ENCODE measurements at places on chromosomes 4 and X.

GRCh38 chr4:4558881-4559280, 17.0 kb upstream of the STX18 start:
- no peak for DNase-seq

DNA sequence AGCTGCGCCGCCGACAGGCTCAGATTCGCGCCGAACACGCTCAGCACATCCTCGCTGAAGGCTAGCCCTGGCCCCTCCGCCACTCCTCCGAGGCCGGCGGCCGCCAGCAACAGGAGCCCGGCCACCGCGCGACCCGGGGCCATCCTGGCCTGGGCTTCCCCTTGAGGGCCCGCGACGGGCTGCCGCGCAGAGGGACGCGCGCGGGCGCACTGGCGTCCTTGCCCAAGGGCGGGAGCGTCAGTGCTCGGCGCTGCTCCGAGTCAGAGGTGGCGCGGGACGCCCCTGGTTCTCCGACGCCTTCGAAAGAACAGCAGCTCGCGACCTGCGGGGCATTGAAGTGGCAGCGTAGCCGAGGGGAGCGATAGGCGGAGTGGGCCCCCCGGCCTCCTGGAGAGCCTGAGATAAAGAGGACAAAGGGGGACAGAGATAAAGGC, 745 bp downstream of the SLC39A8 start:
- peak; percentile 60 for DNase-seq

DNA sequence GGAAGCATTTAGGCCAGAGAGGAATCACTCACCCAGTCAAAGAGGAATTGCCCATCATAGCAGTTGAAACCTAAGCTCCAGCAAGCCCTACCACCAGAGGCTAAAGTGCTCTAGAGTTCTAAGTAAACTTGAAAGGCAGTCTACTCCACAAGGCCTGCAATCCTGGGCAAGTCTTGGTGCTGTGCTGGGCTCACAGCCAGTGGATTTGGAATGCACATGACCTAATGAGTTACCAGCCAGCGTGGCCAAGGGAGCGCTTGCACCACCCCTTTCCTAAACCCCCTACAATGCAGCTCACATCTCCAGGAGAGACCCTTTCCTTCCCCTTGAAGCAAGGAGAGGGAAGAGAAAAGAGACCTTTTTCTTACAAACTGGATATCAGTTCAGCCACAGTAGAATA, 445.7 kb downstream of the GASK1B start:
- DNase-seq, result no peak

DNA sequence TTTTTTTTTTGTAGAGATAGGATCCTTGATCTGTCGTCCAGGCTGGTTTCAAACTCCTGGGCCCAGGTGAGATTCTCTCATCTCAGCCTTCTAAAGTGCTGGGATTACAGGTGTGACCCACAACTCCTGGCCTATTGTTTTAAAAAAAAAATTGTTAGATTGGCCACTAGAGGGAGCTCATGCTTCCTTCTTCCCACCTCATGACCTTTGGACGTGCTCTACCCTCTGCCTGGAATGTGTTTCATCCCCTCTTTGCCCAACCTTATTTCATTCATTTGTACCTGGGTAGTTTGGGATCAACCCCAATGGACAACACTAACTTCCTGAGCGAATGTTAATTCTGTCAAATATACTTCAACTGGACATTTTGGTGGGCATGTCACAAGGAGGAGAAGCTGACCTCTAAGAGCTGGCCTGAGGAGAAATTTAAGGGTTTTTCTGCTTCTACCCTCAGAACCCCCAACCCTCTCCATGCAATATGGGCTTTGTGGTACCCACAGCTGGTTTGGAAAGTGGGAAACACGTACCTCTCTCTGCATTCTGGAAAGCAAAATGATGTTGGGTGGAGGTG, 6.4 kb downstream of the PPEF2 start:
- peak; percentile 25 for DNase-seq

DNA sequence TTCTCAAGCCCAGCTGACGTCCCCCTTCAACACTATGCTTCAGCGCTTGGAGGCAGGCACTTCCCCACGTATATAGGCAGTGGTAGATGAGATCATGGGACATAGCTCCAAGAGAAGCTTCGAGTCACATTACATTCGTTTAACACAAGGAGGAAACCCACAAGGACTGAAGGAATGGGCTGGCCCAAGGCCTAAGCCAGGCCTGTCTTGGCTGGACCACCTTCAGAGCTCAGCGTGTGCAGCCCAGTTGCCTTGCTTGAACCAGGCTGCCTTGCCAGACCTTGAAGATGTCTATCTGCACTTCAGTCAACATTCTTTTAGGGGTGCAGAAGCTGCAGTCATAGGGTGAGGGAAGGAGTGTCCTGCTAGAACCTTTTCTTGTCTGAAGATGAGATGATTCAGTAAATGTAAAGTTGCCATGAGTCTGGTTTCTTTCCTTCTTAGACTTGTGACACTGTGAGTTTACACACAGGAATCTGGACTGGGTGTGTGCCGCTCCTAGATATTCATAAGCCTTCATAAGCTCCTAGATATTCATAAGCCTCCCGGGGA, 144.1 kb upstream of the RBPJ start:
- DNase-seq, result no peak

- DNase-seq, result peak; percentile 24
Measured at GRCh38 chrX:105752338-105752956, 69.9 kb upstream of the NRK start.

DNA sequence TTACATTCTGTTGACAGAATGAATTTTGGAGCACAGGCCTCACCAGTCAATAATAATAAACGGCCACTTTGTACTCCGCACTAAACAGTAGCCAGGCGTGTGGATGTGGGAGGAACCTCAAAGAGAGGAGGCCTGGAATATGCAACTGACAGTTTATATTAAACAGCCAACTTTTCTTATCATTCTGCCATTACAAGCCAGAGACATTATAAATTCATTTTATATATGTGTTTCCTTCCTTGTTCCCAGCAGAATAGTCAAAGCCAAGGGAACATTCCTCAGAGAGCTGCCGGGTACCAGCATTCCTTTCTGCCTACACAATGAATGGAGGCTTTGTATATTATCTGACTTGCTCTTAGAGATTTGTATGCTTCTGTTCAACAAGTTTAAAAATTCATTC, 436.5 kb upstream of the FTHL17 start:
- DNase-seq, result no peak

GRCh38 chrX:38701073-38701472, 100.2 kb upstream of the MID1IP1 start:
- DNase-seq, result no peak

DNA sequence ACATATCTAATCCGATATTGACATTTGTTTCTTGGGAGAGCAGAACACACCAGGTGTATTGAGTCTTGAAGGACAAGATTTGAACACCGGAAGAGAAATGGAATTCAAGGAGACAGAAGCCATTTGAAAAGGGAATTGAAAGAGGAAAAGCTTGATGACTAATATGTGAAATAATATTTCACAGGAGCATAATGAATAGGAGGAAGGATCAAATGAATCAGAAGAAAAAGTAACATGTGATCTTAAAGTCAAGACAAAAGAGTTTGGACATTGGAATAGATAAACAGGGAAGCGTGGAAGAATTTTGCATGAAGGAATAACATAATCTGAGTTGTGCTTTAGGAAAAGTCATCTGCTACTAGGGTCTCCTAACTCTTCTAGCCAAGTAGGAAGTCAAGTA, 145.5 kb upstream of the PDHA2 start:
- DNase-seq, result no peak

- DNase-seq, result no peak
Measured at GRCh38 chr4:30945586-30945985, 225.4 kb downstream of the PCDH7 start.

GRCh38 chrX:26918631-26919030, 544.5 kb downstream of the PPP4R3C start:
- DNase-seq, result no peak

DNA sequence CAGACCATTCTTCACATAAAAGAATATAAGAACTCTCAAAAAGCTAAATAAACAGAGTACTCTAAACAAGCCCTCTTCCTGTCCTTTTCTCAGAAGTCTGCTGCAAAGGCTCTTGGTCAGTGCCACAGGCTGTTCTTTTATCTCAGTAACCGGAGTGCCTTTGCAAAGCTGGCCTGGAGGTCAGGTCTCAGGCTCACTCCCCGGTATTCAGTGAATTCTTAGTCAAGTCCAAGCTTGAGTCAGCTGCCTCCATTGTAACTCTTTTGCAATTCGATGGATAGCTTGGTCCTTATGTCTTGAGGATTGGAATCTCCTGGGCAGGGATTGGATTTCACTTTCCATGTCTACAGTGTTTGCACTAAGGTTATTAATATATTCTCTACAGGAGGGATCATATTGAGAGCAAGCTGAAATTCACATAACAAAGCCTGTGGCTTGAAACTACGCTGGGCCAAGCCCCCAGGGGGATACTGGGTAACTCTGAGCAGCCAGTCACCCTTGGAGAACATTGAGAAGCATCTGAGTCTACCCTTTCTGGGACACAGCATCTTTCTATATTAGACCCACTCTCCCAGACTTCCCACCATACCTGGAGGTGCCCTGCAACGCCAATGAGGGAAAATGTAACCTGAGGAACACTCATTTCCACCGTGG, 10.0 kb upstream of the HS6ST2 start:
- no peak for DNase-seq

DNA sequence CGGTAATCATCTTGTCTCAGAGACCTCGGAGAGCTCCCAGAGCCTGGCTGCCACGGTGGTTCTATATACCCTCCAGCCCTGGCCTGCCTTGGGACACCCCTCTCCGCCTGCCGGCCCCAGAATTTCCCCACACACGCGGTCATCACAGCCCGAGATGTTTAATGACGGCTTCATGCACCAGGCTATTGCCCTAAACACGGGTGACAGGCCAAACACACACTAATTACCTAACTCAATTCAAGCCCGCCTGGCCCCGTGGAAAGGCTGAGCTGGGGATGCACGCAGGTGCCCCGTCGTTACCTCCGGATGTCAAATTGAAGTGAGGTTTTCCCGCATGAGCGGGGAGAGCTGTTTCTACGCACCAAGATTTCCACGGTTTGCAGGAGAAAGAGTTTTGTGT, 72.9 kb upstream of the PPP2R3B start:
- no peak for DNase-seq

GRCh38 chrX:153867671-153868070, 18.3 kb downstream of the L1CAM start:
- no peak for DNase-seq

GRCh38 chrX:118345045-118345463, 852 bp upstream of the WDR44 start:
- DNase-seq, result peak; percentile 32

DNA sequence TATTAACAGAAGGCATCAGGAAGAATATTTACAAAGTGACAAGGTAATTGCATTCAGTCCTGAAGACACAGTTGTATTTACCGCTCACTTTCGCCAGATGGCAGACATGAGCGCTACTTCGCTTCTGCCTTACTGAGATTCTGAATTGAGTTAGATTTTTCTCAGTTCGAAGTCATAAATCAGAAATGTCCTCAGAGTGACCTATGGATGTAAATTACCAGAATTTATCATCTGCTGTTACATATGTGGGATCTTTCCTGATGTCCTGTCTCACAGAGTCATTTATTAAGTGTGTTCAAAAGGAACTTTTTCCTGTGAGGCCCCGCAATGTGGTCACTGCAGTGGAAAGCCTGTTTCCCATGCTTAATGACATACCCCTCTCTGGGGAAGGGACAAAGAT, 97.3 kb upstream of the DCLK2 start:
- peak; percentile 19 for DNase-seq

GRCh38 chrX:22800360-22800759, 199.4 kb upstream of the DDX53 start:
- DNase-seq, result no peak

DNA sequence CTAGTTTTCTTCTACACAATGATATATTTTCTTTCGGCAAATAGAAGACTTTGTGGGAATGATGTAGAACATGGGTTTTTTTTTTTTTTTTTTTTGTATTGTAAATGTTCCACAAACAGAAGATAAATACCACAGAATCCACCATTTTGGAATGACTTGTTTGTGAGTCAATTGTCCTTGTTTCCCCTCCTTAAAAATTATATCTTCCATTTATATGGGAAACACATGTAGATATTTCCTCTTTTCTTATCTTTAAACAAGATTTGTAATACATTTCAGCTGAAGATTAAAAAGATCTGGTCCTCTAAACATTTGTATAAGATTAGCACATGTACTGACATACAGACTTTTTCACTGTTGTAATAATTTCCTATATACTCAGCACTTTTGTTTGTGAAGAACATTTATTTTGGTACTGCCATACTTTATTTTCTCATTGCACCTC, 304.6 kb downstream of the SPRY1 start:
- DNase-seq, result no peak

- no peak for DNase-seq
Measured at GRCh38 chr4:24933684-24934275, 20.9 kb upstream of the CCDC149 start.

- DNase-seq, result no peak
Measured at GRCh38 chr4:115249808-115250207, 136.4 kb upstream of the NDST4 start.

DNA sequence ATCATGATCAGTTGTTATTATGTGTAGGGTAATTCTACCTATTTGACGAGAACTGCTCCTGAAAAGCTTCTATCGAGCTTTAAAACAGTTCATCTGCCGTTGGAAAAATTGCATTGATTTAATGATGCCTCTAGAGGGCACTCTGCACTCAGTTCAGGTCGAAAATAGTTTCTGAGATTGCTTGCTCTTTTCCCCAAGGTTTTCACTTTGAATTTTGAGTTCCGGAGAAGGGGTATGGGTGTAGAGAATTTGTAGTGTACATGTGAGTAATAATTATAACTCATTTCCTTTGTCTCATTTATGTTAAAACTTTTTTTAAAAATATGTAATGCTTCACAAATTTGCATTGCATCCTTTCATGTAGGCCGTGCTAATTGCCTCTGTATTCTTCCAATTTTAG, 28.4 kb upstream of the TNIP3 start:
- peak; percentile 18 for DNase-seq

DNA sequence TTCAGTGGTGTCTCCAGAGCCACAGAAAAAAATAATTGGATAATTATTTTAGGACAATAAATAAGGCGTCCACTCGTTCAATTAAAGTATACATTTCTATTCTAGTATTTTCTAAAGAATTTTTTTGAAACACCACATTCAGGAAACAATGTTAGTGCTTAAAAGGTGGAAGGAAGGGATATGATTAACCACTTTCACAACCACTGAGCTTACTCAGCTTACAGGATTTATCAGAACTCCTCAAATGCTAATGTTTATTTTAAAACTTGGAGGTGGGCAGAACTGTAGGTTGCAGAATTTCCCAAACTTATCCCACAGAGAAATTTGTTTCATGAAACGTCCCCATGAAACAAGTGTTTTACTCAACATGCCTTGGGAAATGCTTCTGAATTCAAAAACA, 54.3 kb upstream of the MAGEB2 start:
- no peak for DNase-seq

- DNase-seq, result peak; percentile 10
Measured at GRCh38 chr4:1009542-1010394, 1.7 kb upstream of the FGFRL1 start.

Data from NCI-H1092 treated with DMSO at 0.1 percent for 48 hours (cell line).